ENCODE measurements at places on chromosomes 7 and 10.
A peak's percentile ranks its signal among the peaks of the same experiment; 100 is the strongest.

DNA sequence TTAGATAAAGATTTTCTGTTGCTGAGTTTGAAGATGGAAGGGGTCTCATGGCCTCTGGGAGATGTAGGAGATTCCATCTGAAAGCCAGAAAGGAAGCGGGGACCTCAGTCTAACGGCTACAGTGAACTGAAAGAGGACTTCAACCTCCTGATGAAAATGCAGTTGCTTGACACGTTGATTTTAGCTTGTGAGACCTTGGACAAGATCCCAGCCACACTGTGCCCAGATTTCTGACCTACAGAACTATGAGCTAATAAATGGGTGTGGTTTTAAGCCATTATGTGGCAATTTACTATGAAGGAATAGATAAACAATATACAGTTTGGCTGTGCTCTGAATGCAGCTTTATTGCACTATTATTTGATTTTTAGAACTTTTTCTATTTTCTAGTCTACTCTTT, 342.3 kb upstream of the SEMA3D start:
- DNase-seq = no peak

GRCh38 chr10:126646110-126646509, 24.4 kb downstream of the C10orf90 start:
- DNase-seq = no peak

GRCh38 chr7:55304018-55304762, 60.9 kb upstream of the LANCL2 start:
- DNase-seq = no peak

DNA sequence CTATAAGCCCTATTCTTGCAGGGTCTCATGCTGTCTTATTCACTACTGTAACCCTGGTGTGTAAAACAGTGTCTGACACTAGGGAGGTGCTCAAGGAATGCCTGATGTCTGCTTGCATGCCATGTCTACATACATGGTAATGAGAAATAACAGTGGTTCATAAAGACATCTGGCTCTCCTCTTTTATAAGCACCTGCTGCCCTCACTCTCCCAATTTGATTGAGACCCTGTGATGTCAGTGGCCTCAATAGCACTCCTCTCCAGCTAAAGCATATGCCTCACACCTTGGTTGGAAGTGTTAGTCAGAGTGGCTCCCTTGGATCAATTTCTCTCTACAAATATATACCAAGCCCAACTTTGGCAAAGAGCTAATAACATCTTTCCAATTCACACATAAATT, 30.6 kb downstream of the ANK3 start:
- no peak for DNase-seq

DNA sequence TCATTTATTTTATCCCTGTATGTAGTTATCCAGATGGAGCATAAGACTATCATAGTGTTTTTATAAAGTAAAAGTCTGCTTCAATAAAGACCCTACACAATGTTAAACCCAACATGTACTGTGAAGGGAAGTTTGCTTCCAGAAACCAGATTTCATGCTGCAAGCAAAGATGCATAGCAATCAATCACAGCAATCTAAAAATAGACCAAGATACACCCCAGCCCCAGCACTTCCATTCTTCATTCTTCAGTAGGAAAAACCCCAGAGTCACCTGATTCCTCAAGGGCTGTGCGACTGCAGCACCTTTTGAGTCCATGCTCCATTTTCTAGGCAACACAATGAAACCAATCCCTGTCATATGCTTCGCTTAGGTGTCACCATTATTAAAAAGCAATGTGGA, 66.9 kb upstream of the PDE1C start:
- no peak for DNase-seq

GRCh38 chr7:91945476-91945875, 4.8 kb downstream of the AKAP9 start:
- peak; percentile 70 for DNase-seq
